ENCODE measurements at places on chromosomes 11 and 22.

- no peak for DNase-seq
Observed at GRCh38 chr11:44286911-44287310, 23.0 kb downstream of the ALX4 start.

DNA sequence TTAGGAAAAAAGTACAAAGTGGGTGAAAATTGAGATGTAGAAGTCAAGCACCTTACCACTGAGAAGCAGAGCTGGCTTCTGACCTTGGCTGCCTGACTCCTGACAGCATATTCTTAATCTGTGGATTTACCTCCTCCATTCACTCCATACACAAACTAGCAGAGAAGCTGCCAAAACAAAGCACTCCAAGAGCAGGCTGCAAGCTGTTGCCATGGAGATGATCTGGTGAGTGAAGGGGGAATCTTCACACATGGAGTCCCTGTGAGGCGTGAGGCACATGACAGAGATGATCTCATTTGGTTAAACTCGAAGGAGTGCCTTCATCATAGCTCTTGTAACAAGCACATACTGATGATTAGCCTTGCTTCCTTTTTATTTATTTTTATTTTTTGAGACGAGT, 16.1 kb downstream of the COMMD9 start:
- DNase-seq, result no peak

DNA sequence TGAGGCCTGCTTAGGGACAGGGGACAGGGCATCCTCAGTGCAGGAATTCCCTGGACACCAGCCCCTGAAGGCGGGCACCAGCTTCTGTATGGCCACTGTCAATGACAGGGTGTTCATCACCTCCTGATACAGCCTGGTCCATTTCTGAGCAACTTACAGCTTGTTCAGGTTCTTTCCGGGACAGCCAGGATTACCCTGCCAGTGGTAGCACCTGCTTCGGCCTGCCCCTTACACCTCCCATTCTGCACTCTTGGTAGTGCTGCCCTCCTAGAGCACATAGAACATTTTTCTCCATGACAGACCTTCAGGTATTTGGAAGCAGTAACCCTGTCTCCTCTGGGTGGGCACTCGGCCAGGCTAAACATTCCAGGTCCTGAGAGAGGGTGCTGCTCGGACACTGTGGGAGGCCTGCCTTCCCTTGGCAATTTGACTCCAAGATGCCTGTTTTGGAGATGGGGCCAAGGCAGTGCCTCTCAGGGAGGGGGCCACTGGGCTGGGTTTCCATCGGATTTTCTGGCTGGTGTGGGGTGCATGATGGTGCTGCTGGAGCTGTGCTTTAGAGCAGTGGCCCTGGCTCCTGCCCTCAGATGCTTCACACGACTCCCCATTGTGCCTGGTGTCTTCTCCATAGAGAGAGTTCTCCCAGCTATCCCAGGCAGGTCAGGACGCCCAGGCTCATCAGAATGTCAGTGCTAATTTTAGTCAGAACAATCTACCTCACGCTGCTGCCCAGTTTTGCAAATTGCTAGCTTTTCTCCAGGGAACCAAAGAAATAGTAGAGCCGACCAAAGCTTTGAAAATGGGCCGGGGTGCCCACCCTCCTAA, 1.2 kb downstream of the GAL3ST3 start:
- DNase-seq, result no peak

DNA sequence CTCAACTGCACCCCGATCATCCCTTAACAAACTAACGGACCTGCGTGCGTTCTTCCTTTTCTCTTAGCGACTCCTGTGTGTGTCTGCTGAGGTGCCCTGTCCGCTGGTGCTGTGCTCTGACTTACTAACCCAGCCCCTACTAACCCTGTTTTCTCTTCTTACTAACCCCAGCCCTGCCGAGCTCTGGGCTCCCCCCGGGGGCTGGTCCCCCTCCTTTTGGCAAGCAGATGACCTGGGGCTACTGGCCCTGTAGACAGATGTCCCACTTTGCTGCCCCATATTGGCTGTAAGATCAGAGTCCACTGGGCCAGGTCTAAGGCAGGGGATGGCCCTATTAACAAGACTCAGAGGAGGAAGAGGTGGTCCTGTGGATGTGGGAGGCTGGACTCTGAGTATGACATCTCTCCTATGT, 14.7 kb downstream of the MIAT start:
- DNase-seq, result no peak

- DNase-seq, result no peak
Observed at GRCh38 chr22:42336527-42337227, 66.2 kb upstream of the TCF20 start.

- peak; percentile 60 for DNase-seq
Observed at GRCh38 chr11:96052921-96053651, 129.2 kb upstream of the MTMR2 start.

GRCh38 chr11:9753021-9753420, 89.1 kb downstream of the SWAP70 start:
- peak; percentile 84 for DNase-seq

DNA sequence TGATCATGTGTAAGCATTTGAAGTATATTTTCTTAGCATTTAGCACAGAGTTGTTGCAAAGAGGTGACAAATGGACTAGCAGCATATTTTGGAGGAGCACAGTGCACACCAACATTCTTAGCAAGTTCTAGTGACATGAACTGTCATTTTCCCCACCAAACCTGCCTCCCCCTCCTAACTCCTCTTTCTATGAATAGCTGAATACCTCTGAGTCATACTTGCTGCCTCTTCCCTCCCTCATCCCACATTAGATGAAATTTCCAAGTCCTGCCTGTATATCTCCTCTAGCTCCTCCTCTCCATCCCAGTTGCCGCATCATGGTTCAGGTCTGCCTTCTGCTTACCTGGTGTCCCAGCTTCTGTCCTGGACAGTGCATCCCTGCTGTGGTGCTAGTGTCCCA, 7.2 kb downstream of the OSBP2 start:
- peak; percentile 26 for DNase-seq

DNA sequence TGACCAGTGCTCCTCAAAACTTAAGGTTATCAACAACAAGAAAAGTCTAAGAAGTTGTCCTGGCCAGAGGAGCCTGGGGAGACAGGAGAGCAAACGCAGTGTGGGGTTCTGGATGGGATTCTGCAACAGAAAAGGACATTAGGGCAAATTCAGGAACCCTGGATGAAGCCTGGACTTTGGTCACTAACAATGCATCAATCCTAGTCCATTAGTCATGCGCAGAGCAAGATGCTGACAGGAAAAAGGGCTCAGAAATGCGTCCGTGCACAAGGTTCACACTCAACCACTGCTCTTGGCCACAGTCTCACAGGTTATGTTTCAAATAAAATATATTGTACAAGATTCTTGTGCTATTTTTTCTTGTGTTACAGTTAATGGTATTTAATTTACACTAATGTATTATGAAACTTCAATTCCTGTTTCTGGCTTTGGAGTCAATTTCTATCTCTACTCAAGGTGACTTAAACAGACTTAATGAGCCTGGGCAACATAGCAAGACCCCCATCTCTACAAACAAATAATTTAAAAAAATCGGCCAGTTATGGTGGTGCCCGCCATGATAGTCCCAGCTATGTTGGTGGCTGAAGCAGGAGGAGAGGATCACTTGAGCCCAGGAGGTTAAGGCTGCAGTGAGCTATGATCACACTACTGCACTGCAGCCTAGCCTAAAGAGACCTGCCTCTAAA, 13.6 kb downstream of the GNB1L start:
- no peak for DNase-seq

- DNase-seq, result no peak
Observed at GRCh38 chr22:50058906-50059880, 1.1 kb upstream of the TTLL8 start.

DNA sequence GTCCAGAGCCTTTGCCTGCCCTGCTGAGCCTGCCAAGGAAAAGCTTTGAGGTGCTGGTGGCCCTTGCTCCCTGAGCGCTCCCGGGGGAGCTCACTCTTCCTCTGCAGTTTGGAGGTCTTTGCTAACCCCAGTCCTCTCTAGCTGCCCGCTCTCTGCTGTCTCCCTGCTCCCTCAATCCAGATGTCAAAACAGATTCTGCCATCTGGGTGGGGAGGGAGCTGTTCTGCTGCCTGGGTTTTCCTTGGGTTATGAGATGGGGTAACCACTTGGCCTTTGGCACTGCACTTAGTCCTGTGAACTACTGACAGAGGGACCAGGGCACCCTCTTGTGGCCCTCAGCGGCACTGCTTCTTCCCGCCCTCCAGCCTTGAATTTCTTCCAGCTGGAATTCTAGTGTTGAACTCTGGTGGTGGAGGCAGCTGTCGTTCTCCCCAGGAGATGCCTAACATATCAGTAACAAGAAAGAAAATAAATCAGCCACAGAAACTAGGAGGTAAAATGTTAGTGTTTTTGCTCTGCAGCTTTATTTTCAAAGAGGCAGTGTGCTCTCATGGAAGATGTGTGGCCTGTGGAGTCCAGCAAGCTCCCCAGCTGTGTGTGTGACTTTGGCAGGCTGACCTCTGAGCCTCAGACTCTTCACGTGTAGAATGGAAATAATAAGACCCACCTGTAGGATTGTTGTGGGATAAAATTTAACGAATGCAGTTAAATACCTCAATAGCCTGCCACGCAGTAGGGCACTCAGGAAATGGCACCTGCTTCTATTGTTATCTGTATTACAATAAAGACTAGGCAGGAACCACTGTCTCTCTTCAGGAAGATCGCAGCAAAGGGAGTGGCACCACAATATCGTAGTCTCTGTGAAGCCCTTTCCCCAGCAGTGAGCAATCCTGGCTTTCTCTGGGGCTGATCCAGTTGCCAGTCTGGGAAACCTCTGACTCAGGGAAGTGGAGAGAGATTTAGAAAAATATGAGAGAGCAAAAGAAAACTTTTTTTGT, 23.4 kb downstream of the ARFGAP2 start:
- peak; percentile 82 for DNase-seq
